Hematopoietic multipotent progenitor cell treated with erythropoietin and hydrocortisone succinate and interleukin-3 and kit ligand, for 15 days (in vitro differentiated cells): ENCODE measurements at places on chromosomes 6 and 20.

DNA sequence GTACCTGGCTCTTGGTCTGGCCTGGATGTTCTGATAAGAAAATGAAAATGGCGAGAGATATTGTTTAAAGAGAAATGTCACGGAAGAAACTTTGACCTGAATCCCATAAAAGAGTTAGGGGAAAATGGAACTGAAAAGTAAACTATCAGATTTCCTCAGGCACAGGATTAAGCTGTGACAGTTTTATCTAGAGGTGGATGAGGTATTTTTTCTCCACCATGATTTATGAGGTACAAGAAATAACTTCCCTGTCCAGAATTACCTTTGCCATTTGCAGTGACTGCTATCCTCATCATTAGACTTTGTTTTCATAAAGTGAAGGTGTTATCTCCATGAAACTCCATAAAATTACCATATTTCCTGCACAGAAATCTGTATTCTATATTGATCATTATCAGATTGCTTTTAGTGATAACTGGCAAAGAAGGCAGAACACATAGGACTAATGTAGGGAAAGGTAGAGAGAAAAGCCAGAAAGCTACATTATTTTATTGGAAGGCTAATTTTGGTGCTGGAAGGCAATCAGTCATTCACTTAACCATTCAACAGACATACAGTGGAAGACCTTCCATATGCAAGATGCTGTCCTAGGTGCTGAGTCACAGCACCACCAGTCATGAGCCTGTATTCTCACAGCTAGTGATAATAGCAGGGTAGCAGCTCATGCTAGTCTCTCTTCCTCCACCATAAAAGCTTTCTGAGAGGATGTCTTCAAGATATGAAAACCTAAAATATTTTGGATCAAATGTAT lies 427.3 kb upstream of the CITED2 start:
- DNase-seq: no peak

- DNase-seq: peak; percentile 82
These were observed 782 bp downstream of the MAP3K5 start for GRCh38 chr6:136791296-136792094.

- DNase-seq: no peak
These were observed 390.4 kb downstream of the HTR1B start for GRCh38 chr6:77072694-77073409.

GRCh38 chr20:33009214-33010132 lies 2.0 kb downstream of the BPIFB2 start:
- DNase-seq: no peak

DNA sequence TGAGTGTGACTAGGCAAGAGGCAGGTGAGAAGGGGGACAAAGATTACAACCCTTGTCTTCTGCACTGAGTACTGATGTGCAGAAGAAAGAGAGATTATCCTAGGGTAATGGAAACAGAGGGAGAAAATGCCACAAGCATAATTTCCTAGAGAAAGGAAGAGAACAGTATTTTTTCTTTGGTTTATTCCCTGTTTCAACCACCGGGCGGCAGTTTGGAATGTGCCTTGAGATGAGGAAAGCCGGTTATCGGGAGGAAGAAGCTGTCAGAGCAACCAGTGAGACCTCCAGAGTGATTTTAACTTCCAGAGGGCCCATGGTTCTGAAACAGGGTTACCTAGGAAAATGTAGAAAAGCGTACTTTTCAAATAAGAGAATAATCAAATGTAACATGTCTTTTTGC lies 121.4 kb downstream of the REV3L start:
- peak; percentile 16 for DNase-seq

DNA sequence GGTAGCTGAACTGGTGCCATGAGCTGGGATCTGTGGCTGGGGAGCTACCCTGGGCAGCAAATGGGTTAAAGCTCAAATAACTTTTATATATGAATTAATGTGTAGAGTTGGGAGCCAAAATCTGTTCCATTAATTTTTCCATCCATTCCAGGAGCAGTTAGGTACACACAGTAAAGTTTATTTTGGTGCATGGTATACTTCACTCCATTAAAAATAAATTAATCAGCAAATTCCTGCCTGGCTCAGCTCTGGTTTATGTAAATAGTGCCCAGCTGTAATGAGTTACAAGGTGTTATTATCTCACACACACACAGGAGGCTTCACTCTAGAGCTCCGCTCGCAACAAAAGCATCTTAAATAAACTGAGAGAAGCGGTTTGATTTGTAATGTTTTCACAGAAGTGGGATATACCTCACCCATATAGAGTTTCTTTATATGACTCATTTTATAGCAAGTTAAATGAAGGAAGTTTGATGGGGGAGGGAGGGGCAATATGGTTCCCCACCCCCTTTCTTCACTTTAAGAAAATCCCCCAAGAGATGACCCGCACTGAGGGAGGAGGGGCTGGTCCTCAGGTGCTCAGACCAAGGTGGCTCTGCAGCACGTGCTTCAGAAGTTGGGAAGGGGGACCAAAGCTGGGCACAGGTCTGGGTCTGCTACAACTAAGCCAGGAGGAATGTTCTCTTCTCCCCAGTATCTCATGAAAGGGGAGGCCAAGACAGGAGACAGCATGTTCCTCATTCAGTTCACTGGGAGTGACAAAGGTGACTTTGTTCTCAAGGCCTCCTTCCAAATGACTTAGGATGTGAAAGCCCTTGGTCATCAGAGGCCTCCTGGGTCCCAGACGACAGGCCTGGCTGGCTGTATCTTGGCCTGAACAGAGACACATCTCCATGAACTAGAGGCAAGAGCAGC lies 10.5 kb upstream of the FAM83C start:
- DNase-seq: no peak

DNA sequence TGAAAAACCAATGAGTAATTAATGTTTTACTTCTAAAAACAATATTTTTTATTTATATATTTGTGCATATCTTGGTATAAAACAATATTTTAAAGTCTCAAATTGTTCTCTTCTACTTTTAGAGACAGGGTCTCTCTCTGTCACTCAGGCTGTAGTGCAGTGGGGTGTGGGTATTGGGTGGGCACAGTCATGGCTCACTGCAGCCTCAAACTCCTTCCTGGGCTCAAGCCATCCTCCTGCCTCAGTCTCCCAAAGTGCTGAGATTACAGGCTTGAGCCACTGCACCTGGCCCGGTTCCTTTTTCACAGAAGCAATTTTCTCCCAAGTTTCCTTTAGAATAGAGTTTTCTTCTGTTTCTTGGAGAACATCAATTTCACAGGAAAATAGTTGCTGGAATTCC lies 102.8 kb downstream of the TMEM242 start:
- DNase-seq: no peak

- no peak for DNase-seq
These were observed 49.1 kb downstream of the NFATC2 start for GRCh38 chr20:51493346-51493791.

DNA sequence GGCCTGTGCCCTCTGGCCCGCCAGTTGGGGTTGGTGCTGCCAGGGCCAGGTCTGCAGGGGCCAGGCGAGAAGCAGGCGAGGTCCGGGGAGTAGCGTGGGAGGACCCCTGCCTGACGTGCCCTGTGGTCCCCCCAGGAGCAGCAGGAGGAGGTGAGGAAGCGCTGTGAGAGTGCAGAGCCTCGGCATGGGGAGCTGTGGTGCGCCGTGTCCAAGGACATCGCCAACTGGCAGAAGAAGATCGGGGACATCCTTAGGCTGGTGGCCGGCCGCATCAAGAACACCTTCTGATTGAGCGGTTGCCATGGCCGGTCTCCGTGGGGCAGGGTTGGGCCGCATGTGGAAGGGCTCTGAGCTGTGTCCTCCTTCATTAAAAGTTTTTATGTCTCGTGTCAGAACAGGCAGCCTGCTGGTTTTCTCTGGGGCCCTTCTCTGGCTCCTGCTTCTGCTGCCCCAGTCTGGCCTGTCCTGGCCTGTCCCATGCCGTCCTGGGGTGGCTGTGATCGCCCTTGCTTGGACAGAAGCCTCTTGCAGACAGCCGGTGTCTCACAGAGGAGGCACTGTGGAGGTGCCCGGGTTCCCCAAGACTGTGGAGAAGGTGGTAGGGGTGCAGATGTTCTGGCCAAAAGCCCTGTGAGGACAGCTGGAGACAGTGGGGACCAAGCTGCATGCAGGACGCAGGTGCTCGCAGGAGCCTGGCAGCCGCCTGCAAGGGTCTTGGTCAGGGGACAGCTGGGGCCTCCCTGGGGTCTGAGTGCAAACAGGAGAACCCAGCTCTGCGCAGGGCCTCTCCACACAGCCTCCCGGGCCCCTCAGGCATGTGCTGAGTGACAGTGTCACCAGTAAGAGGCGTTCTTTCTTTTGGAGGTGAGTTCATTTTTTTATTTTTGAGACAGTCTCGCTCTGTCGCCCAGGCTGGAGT lies 3.0 kb upstream of the C20orf204 start:
- no peak for DNase-seq

GRCh38 chr6:99819853-99820252 lies 174.2 kb downstream of the MCHR2 start:
- no peak for DNase-seq

- DNase-seq: no peak
These were observed 1382.4 kb upstream of the ADGRB3 start for GRCh38 chr6:67252663-67253062.

DNA sequence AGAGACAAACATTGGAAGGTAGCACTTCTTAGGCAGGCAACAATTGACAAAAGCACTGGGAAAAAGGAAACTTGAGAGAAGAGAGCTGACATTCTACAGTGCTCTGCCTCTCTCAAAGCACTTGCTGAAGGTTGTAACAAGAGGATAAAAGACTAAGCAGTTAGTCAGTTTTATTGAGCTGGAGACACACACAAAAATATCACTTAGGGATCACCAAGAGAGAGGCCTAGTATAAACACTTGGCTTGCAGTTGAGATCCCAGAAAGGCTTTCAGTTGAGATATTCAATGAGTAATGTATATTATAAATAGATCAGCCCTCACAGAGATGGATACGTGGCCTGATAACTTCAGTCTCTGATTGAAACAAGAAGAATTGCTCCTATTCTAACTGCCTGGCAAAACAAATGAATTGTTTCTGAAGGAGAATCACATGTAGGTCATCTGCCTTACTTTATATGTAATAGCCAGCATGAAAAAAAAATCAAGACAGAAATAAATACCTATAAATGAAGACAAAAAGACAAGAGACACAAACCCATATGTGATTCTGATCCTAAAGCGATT lies 747.2 kb upstream of the MAN1A1 start:
- no peak for DNase-seq

- DNase-seq: no peak
These were observed 340.3 kb downstream of the EPHA7 start for GRCh38 chr6:93079061-93079460.

GRCh38 chr6:24554474-24554873 lies 59.7 kb downstream of the ALDH5A1 start:
- DNase-seq: no peak

- DNase-seq: no peak
These were observed 8.4 kb downstream of the MAPRE1 start for GRCh38 chr20:32828029-32828680.

GRCh38 chr6:26295691-26296555 lies 69.1 kb upstream of the BTN3A2 start:
- DNase-seq: peak; percentile 52

GRCh38 chr6:27872642-27873020 lies 39.6 kb downstream of the OR2B2 start:
- no peak for DNase-seq

DNA sequence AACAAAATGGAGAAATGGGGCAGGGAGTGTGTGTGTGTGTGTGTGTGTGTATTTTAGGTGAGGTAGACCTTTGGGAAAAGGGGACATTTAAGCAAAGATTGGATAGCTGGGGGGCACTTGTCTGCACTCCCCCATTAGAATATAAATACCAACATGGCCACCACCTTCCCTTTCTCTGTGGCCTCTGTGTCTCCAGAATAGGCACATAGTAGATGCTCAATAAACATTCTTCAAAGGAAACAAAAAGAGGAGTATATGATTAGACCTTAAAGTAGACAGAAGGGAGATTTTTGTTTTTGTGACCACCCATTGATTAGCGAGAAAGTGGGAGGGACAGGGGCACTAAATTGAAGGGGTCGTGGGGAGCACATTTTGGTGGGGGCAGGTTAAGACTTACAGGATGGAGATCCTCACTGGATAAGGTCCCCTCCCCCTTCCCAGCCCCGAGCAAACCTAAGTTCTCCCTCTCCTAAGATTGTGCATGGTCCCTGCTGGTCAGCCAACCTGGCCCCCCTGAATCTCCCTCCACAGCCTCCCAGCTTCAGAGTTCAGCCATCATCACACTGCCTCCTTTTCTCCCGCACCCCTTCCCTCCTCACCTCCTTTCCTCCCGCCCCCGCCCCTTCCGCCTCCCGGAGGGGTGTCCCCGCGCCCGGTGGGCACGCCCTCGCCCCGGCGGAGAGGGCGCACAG lies 514 bp upstream of the TSHZ2 start:
- DNase-seq: no peak

DNA sequence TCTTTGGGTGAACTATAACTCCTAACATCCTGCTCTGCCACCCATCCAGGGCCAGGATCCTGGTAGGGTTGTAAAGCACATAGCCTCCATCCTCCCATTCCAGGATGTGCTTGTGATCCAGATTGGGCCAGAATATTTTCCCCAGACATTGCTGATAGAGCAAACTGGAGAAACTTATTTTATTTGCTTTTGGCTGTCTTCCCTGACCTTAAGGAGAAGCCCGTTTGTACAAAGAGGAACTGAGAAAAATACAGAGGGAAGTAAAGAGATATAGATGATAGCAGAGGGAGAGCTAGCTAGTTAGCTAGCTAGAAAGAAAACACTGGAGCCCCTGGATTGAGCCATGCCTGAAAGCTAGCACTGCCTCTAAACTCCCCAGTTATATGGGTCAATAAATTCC lies 9.0 kb upstream of the HDAC2 start:
- no peak for DNase-seq

DNA sequence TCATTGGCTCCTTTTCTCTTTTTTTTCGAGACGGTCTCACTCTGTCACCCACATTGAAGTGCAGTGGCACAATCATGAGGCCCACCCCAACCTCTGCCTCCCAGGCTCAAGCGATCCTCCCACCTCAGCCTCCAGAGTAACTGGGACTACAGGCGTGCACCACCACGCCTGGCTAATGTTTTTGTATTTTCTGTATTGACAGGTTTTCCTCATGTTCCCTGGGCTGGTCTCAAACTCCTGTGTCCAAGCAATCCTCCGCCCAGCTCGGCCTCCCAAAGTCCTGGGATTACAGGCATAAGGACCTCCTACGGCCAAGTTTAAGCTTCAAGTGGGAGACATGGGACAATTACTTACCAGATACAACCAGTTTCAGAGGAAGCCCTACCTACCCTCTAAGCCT lies 9.4 kb upstream of the POU5F1 start:
- no peak for DNase-seq

- no peak for DNase-seq
These were observed 260.1 kb upstream of the SGK1 start for GRCh38 chr6:134577998-134578397.

DNA sequence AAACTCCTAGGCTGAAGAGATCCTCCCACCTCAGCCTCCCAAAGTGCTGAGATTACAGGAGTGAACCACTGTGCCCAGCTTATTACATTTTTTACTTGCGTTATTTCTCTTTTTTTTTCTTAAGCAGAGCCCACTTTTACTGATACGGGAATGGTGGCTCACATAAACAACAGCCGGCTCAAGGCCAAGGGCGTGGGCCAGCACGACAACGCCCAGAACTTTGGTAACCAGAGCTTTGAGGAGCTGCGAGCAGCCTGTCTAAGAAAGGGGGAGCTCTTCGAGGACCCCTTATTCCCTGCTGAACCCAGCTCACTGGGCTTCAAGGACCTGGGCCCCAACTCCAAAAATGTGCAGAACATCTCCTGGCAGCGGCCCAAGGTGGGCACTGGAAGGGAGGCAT lies 10.5 kb downstream of the CAPN11 start:
- peak; percentile 26 for DNase-seq
